T-helper 2 cell (primary cell): ENCODE measurements at places on chromosomes 6 and 20.
A peak's percentile ranks its signal among the peaks of the same experiment; 100 is the strongest.

DNA sequence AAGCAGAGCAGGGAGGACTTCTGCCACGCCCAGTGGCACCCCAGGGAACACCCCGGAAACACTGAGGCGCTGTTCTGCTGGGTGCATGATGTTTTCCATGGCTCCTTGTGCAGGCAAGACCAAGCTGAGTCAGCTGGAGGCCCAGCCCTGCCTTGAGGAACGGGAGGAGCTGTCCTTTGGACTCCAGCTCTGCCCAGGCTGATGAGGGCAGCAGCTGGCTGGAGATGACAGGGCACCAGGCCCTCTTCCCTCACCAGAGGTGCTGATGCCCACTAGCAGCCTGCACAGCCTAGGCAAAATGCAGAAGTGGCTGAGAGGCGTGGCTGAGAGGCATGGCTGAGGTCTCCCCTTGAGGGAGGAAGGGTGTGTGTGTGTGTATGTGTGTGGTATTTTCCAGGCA lies 2.4 kb downstream of the C6orf132 start:
- no peak for DNase-seq

DNA sequence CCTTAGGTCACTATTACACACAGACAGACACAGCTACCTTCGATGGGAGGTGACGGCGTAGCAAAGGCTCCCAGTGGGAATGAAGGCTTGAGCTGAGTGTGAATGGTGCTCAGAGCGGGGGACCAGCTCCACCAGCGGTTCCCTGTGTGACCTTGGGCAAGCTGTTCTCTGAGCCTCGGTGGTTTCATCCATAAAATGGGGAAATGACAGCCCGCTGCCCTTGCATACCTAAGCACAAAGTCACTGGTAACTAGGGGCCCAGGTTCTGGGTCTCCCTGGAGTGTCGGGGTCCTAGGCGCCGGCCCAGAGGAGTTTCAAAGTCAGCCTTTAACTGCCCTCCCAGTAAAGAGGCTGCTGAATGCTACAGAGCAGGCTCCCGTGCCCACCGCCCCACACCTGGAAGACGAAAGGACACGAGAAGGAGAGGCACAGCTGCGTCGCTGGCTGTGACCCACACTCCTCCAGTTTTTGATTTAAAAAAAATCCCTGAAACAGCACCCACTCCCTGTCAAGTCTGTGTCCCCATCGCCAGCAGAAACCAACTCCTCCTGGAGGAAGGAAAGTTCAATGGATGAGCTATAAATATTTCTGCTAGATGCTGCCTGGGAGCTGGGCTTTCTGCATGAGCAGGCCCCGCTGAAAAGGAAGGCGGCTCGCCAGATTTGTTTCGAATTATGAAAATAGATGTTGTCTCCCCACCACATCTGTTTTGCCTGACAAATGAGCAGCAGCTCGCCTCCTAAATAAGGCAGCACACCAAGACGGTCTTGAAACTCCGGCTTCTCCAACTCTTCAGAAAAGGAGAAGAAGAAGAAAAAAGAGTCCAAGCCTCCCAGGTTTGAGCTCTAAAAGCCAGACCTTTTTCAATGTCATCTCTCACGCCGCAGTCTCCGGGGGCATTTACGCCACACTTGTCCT lies 27.4 kb downstream of the PMEPA1 start:
- DNase-seq = no peak

- DNase-seq = no peak
Observed at GRCh38 chr6:127475823-127476176, 16.6 kb upstream of the KIAA0408 start.

DNA sequence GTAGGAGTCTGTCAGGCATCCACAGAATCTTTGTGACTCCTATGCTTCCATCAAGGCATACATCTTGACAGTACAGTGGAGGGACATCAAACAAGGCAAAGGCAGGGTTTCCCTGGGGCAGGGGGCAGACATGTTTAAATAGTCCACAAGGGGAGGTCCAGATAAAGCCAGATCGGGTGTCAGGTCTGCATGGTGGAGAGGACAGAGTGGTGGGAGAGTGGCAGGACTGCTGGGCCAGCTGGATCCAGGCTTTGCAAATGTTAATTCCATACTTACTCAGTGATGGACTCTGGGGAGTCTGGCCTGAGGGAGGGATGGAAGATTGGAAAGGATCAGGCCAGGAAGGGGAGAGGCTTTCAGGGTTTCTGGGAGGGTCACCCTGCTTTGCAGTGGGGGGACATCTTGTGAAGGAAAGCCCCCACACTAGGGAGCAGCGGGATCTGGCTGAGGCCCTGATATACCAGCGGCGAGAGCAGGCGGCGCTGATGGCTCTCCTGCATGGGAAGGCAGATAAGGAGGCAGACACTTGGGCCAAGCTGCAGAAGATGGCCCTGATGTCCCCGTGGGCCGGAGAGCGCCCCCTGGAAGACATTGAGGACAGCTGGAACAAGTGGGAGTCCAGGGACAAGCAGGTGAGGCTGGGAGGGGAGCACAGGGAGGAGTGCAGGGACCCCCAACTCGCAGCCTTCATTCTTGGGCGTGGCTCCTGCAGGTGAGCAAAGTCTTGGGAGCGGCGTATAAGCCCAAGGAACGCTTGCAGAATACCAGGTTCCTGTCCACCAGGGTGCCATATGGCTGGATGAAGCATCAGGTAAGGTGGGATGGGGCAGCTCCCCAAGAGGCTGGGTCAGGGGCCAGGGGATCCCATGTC lies 44.6 kb downstream of the SUN5 start:
- DNase-seq = no peak

GRCh38 chr6:72826037-72826436 lies 204.2 kb downstream of the KCNQ5 start:
- no peak for DNase-seq

DNA sequence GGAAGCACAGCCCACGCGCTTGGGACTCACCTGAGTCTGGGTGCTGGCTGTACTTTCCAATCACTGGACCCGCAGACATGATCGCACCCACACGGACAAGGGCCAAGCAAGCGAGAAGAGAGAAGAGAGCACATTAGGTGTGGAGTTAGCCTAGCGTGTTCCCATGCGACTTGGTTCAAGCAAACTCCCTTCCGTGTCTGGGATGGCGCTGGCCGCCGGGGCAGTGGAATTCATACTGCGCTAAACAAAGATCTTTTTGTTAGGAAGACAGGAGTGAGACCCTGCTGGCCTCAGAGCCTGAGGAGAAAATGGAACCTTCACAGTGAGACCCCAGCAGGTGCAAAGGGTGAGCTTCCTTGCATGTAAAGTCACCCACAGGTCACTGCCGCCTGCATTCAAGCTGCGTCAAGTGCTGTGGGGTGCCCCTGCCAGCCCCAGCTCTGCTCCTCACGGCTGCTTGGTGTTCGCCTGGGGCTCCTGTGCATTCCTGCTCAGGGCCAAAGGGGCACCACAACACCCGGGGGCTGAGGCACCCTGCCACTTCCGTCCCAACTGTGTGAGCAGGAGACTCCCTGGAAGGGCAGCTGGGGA lies 26.4 kb downstream of the PSMG4 start:
- no peak for DNase-seq

GRCh38 chr6:90790058-90790457 lies 203.2 kb upstream of the MAP3K7 start:
- DNase-seq = no peak

DNA sequence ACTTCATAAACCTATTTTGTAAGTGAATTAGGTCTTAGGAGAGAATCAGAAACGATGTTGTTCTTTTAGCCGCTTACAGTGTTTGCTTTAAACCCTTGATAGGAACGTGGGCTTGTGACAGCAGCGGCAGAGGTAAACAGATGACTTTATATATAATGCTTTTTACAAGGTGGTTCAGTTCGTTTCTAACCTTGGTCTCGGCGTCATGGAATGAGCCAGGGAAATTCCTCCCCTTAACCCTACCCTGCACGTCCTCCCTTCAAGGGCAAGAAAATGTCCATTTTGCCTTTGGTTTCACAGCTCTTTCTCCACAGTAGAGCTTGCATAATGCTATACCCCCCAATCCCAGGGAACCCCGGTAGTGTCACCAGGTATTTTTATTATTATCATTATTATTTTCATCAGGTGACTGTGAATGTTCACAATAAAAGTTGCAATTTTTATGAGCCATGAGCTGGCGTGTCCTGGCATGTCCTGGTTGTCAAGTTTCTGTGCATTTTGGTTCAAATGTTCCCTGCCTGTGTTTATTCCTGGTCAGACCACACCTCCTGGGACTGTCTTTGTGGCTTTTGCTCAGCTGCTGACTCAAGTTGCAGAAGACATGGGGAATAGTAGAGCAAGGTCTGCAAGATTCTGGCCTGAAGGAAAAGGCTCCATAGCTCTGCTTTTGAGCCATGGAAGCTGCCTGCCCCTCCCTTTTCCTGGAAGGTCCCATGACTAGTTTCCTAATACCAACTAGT lies 112.8 kb upstream of the BMP2 start:
- no peak for DNase-seq

GRCh38 chr20:6855104-6855503 lies 87.6 kb downstream of the BMP2 start:
- DNase-seq = no peak

DNA sequence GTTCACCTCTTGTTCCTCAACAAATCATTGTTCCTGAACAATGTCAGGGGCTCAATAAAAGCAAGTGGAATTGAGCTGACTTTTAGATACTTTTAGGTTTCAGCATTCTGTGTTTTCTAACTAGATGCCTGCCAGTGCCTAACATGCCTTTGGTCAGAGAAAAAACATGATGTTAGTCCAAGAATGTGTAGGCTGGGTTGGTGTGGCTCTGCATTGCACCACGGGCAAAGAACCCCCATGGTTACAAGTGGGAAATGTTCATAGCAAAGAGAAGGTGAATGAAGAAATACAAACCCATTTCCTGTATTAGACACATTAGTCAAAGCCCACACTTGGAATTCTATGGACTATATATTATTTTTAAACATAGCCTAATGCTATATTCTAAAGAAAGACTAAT lies 193.3 kb downstream of the TMEM200A start:
- DNase-seq = no peak

DNA sequence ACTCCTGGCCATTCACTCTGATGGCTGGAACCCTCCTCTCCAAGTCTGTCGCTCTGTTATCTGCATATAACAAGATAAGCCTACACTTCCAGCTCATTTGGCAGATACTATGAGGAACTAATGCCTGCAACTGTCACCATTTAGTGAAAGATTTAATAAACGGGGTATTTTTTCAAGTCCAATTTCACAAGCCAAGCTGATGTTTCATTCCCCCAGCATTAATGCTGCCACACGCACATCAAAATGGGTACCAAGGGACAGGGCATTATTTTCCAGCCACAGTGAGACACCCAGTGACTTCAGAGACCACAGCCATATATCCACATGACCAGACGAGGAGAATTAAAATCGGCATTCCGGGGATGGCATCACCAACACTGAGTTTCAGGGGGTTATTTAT lies 175.5 kb downstream of the PTPRT start:
- no peak for DNase-seq

DNA sequence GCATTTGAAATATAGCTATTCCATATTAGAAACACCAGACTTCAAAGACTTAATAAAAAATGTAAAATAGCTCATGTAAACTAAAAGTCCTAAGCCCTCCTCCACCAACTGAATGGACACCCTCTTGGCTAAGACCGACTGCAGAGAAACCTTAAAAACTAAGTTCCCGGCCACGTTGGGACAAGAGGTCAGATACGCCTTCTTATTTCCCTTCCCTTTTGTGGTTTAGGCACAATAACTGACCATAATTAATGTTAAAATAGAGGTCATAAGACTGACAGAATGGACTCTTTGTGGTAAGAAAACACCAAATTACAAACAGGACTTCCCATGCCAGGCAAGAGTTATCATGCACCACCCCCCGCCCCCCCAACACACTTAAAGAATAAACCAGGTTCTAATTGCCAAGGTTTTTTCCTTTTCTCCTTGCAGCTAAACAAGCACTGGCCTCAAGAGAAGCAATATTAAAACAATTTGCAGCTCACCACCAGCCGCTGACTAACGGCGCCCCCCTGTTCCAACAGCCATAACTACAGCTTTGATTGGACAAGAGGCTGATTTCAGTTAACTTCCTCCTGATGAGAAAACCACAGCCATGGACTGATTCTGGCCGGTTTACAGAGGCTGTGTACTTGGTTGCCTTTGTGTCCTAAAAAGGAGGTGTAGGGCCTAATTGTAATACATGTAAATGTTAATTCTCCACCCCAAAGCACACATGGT lies 10.7 kb upstream of the LAMP5 start:
- DNase-seq = no peak

GRCh38 chr6:143451531-143451930 lies 926 bp downstream of the PEX3 start:
- DNase-seq = no peak

DNA sequence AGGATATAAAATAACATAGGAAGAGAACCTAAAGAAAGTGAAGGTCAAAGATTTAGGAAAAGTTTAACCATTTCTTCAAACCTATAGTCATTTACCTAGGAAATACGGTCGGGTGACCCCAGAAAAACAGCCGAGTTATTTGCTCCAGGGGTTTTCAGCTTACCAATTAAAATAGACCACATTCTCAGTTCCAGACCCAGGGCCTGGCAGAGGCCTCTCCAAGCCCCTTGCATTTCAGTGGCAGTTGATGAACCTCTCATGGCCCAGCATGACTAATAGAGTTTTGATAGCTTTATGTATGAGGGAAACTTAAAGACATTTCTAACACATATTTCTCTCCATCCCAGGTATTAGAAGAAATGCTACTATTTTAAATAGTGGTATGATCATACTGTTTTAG lies 113.5 kb downstream of the OGFRL1 start:
- no peak for DNase-seq

DNA sequence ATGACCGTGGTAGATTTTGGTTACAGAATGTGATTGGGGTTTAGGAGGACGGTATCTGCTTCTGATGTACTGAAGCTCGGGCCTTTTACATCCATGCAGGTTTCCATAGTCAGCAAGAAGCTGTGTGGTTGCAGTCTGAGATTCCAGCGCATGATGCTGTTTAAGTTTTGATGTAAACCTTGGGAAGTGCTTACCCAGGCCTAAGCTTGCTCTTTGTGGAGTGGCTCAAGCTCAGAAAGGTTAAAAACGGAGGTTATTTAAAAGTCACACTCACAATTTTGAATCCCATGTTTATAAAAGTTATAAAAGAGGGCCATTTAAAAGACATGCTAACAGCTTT lies 121.4 kb downstream of the TIAM2 start:
- no peak for DNase-seq

DNA sequence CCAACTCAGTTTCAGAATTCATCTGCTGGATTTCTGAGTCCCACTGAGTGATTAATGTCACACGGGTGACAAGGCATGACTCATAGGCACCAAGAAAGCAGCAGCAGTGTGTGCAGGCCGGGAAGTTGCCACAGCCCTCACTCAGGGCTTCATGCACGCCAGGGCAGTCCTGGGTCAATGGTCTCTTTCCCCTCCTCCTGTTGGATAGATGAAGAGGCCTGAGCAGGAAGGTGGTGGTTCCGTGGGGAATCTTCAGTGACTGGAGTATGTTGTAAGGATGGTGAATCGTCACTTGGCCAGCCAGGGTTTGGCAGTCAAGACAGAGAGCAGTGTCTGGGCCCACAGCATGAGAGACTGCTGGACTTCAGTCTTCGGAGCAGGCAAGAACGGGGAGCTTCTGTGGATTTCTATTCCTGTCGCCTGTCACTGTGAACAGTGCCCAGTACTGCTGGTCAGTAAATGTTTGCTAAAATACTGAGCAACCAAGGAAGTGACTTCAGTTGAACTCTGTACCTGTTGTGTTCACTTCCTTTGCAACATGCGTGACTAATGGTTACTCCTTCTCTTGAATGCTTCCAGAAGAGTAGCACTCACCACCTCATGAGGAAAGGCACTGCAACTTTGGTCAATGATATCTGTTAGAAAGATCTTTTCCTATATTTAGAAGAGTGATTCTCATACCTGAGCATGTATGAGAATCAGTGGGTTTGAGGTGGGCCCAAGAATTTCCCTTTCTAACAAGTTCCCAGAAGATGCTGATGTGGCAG lies 62.0 kb upstream of the CD93 start:
- peak; percentile 61 for DNase-seq

GRCh38 chr20:10412591-10413408 lies 21.2 kb downstream of the MKKS start:
- DNase-seq = no peak
